ENCODE measurements at places on chromosomes 13 and 19. TPM values are rescaled to one million over a fixed set of nuclear protein-coding genes. Genes with fewer than 3 reads are reported as not detected.
A peak's percentile ranks its signal among the peaks of the same experiment; 100 is the strongest.

DNA sequence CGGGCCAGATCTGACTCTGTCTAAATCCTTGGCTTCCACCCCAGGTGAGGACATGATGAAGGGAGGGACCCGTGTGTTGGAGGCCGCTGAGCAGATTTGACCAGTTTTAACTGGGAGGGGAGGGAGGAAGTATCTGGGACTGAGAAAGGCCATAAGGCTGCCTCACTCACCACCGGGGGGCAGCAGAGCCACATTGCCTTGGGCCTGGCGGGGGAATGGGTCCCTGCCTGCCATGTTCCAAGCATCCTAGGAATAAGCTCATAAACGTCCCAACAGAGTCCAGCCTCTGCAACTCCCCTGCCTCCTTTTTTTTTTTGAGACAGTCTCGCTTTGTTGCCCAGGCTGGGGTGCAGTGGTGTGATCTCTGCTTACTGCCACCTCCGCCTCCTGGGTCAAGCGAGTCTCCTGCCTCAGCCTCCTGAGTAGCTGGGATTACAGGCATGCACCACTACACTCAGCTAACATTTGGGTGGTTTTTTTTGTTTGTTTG, 15.5 kb downstream of the MAST3 start:
- peak; percentile 92 for DNase-seq

DNA sequence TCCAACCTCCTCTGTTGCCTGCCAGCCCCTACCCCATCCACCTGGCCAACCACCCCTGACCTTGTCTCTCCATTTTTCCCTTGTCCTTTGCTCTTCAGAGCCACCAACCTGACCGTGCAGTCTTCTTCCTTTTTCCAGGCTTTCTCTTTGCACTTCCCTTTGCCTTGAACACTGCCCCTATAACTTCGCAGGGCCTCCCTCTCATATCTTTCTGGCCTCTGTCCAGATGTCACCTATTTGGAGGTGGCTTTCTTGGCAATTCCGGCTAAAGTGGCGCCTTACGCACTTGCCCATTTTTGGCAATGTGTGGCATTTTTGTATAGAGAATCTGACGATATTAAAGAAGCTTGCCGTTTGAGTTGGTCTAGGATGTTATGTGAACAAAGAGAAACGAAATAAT, 844 bp downstream of the ZNF543 start:
- DNase-seq: no peak

COX6B2 gene
- total RNA-seq: not detected

CEACAM4 gene
- total RNA-seq: 0.46 TPM

- DNase-seq: no peak
Measured at GRCh38 chr13:74298923-74299322, 164.7 kb upstream of the KLF12 start.

DNA sequence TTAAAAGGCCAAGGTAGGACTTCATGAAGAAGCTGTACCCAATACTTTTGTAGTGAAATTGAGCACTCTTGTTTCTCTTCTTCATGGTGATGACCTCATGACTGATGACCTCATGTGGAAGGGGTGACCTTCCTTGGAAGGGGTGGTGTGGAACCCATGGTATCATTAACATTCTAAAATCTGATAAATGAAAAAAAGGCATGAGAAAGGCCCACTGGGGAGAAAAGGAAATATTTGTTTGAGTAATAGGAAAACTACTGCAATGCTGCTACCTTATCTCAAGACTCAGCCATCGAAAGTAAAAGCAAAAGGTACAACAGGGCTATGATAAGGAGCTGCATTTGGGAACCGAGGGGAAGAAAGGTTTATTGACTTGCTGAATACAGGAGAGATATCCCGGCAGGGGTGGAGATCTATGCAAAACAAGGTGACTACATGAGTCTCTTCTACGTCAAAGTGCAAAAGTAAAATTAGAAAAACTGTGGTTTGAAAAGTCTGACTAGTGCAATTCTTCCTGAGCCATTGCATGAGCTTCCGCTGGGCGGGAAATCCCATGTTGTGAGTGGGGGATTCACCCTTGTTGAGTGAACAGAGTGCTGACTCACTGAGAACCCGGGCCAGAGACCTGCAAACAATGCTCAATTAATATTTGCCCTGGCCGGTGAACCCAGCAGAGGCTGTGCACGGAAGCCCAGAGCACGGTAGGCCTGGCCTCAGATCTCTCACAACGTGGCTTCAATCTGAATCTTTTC, 138.9 kb upstream of the RFC3 start:
- peak; percentile 65 for DNase-seq

IRGC gene
- total RNA-seq: not detected

- DNase-seq: no peak
Measured at GRCh38 chr19:18906605-18907519, 10.9 kb upstream of the CERS1 start.

- DNase-seq: no peak
Measured at GRCh38 chr13:47310401-47310800, 413.5 kb upstream of the HTR2A start.

BRME1 gene
- total RNA-seq: 0.81 TPM

STOML3 gene
- not detected for total RNA-seq

LILRA1 gene
- total RNA-seq: 0.48 TPM

- no peak for DNase-seq
Measured at GRCh38 chr13:43124490-43124889, 101.1 kb downstream of the DNAJC15 start.

GRCh38 chr13:93721483-93721882, 494.9 kb downstream of the GPC6 start:
- DNase-seq: no peak

PRODH2 gene
- not detected for total RNA-seq

DNA sequence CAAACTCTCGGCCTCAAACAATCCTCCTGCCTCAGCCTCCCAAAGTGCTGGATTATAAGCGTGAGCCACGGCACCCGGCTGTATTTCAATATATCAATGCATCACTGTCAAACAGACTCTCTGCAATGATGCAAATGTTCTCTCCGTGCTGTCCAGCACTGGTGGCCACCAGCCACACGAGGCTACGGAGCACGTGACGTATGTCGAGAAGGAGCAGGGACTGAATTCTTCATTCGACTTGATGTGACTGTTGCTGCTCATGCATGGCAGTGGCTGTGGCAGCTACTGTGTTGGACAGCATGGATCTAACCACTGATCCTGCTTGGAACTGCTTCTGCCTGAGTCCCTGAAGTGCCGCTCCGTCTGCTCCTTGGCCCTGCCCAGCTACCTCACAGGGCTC, 9.8 kb downstream of the LRRC4B start:
- DNase-seq: no peak

GPC5 gene
- 1.4 TPM for total RNA-seq

FARP1 gene
- 11.1 TPM for total RNA-seq

DNA sequence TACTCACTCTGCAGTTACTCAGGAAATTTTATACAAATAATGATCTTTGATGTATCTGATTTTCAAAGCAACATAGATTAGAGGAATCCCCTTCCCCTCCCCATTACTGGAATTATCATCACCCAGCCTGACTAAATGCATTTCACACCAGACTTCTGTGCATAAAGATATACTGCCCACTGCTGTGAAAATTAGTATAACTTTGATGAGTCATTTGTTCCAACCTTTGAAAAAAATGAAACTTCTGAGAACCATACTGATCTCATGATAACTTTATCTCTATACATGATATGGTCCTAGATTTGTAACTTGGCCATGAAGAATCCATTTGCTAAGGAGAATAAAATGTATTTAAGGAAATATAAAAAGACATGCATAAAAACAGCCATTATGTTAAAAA, 63.9 kb downstream of the GPC6 start:
- no peak for DNase-seq

GRCh38 chr19:19566306-19566705, 28.2 kb downstream of the CILP2 start:
- no peak for DNase-seq

GRCh38 chr19:1570836-1571235, 2.7 kb upstream of the MEX3D start:
- no peak for DNase-seq

ONECUT3 gene
- total RNA-seq: not detected

GRCh38 chr19:31995546-31995945, 349.9 kb upstream of the ZNF507 start:
- no peak for DNase-seq

GRCh38 chr13:79682164-79682563, 201.2 kb downstream of the NDFIP2 start:
- no peak for DNase-seq

GRCh38 chr19:12676384-12676792, 5.3 kb downstream of the DHPS start:
- DNase-seq: peak; percentile 89

- no peak for DNase-seq
Measured at GRCh38 chr13:70255406-70255991, 147.2 kb upstream of the KLHL1 start.

GRCh38 chr19:18167975-18168645, 5.5 kb upstream of the IFI30 start:
- DNase-seq: peak; percentile 62

LGALS4 gene
- total RNA-seq: 0.86 TPM

PEX11G gene
- total RNA-seq: 0.97 TPM

CCNA1 gene
- total RNA-seq: not detected

TUBB4A gene
- 10.8 TPM for total RNA-seq

GRCh38 chr13:52665325-52665724, 12.7 kb downstream of the SUGT1 start:
- DNase-seq: no peak

GRCh38 chr13:51225029-51225428, 2.8 kb downstream of the FAM124A start:
- no peak for DNase-seq

DNA sequence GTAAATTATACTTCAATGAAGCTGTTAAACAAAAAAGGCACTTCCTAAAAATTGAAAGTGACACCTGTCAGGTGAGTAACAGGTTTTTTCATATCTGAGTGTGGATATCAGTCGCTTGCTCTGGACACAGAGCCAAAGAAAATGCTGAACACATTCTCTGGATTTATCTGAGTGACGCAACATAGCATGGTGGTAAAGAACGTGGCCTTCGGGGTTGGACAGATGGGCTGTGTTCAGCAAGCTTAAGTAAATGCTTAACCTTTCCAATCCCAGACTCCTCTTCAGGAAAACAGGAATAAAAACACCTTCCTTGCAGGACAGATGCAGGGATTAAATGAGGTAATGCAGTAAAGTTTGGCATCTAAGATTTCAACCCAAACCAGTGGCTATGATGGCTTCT, 132.0 kb downstream of the FOXO1 start:
- DNase-seq: no peak

DNA sequence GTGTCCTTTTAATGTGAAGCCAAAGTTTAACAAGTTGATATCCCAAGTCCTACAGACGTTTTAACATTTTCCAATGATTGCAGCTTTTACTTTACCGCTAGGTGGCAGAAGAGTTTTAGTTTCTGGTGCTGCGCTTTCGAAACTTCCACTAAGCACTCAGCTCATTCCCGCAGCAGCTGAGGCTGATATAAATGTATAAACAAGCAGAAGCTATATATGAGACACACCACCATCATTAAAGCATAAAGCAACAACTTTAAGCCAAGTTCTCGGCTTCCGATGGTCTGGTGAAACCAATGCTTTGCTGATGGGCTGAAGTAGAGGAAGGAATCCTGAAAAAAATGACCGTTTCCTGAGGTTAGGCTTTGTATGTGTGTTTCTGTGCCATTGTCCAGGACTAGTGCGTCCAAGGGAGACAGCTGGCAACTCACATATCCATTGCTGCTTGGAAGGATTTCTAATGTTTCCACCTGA, 753.9 kb downstream of the OLFM4 start:
- DNase-seq: no peak

DNA sequence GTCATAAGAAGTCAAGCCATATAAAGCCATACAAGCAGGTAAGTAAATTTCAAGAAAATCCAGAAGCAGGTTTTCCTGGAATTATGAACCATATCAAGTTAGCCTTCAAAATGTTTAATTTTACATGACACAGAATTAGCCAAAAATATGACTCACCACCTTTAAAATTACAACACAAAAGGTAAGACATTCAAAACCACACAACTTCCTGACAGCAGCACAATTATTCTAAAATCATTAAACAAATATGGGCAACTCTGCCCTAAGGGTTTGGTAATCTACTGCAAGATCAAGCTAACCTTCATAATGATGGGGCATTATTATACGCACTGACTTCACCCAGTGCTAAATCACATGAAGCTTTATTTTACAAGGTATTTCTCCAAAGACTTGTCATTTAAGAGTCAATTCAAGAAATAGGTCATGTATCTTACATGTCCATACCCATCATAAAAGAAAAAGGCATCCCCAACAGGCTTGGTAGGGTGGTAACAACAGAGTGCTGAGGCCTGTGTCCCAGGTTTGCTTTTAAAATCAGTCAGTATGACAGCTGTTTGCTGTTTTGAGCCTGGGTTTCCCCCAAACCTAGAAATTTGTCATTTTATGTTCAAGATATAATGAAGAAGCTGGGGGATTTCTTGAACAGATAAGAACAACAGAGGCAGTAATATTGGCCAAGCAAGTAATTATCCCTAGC, 15.2 kb downstream of the RCBTB1 start:
- DNase-seq: no peak

DNA sequence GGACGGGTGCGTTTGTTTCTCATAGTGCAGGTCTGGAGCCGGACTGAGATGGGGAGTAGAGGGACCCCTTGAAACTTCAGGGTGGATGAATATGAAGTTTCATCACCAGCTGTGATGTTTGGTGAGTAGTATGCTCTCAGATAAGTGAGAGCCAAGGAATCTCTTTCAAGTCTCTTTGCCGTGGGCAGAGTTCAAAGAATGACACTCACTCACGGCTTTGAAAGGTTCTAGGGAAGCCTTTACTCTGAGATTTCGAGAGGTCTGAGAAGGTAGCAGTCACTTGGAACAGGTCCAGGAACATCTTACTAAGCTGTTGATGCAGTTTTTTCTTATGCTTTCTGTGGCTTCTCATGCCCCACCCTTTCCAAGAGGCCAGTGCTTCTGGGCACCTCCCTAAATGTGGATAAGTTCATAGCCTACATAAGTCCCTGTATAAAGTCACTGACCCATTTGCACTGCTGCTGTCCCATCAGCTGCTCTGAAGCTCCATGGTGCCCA, at the start of gene IGFL2:
IGFL2 (plus strand) TSS at position 448 of the 498 bp plus-strand sequence; CDS start at position 489, 41 bp downstream.
- no peak for DNase-seq

DNA sequence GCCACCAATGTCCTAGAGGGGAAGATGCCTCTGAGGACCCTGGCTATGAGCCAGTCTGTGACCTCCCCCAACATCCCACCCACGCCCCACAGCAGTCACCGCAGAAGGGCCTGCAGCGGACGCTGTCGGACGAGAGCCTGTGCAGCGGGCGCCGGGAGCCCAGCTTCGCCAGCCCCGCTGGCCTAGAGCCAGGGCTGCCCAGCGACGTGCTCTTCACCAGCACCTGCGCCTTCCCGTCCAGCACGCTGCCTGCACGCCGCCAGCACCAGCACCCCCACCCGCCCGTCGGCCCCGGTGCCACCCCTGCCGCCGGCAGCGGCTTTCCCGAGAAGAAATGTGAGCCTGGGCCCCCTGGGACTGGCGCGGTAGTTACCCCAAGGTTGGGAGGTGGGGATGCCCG, 30.6 kb downstream of the DPF1 start:
- no peak for DNase-seq

DNA sequence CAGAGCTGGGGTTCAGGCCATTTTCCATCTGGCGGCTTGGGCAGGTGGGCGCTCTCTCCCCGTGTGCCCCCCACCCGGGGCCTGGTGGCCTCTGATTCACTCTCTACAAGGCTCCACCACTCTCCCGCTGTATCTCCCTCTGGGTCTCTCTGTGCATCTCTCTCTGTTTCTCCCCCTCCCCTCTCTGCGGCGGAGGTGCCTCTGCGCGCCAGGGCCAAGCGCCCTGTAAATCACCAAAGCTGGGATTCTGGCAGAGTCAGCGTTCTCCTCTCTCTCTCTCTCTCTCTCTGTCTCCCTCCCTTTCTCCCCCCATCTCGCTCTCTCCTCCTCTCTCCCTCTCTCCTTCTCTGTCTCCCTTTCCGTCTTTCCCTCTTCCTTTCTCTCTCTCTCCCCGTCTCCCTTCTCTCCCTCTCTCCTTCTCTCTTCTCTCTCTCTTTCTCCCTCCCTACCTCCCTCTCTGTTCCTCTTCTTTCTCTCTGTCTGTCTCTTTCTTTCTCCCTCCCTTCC, 3.9 kb downstream of the NFIC start:
- DNase-seq: no peak

Data from Right ventricle myocardium superior (tissue), 1 donor.